Brain (organoid and tissue), 16 donors: ENCODE measurements at places on chromosomes 5 and 9. TPM values are rescaled to one million over a fixed set of nuclear protein-coding genes. Genes with fewer than 3 reads are reported as not detected.

IQGAP2 gene
- polyA plus RNA-seq, result 0.39 TPM

FAM221B gene
- not detected for polyA plus RNA-seq

IFNK gene
- not detected for polyA plus RNA-seq

RASGRF2 gene
- 5.7 TPM for polyA plus RNA-seq

DNA sequence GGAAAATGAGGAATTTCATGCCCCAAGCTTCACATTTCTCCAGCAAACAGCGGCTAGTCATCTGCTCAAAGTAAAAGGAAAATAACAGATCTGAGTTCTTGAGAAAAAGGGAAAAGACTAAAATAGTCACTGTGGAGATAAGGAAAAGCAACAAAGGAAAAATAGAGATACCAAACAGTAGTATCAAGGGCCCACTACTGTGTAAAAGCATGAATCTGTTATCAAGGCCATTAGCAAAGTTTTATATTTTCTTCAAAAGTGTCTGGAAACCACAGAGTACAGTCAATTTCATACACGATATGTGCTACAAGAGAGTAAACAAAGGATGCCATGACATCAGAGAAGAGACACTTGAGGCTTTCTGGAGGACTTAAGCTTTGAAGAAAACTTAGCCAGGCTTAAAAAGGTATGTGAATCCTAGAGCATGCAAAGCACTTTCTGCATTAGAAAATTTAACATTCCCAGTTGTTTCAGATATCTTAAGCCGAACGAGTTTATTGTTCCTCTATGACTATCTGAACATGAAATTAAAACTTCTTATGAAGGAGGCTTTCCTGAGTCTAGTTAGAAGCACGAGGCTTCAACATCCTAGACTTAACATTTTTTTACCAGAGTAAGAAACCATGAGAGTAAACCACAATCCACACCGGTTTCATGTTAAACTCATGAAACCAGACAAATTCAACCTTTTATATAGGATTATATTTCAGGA is 1.2 kb downstream of the TTC33 start:
- no peak for DNase-seq

- DNase-seq, result peak; percentile 97
Measured at GRCh38 chr5:138953387-138954256, 78.5 kb upstream of the LRRTM2 start.

- no peak for DNase-seq
Measured at GRCh38 chr5:151139646-151140045, 17.9 kb downstream of the ANXA6 start.

- peak; percentile 39 for DNase-seq
Measured at GRCh38 chr5:23506329-23507236, 826 bp upstream of the PRDM9 start.

GRCh38 chr9:125466411-125466810 is 204.8 kb downstream of the GAPVD1 start:
- DNase-seq, result no peak

DNA sequence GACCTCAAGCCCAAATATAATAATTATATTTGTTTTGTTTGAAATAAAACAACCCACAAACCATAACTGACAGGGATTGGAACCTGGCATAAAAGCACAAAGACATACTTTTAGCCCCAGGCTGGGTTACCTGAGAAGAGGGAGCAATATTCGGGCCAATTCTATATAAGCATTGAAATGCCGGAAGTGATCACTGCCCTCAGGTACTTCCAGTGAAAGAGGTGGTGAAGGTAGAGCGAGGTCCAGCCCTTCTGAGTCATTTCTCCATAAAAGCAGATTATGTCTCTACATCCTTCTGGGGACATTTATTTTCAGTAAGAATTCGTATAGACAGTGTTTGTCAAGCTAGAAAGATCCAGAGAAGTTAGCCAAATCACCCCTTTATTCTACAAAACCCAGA is 59.6 kb downstream of the GCNT4 start:
- DNase-seq, result no peak

DNA sequence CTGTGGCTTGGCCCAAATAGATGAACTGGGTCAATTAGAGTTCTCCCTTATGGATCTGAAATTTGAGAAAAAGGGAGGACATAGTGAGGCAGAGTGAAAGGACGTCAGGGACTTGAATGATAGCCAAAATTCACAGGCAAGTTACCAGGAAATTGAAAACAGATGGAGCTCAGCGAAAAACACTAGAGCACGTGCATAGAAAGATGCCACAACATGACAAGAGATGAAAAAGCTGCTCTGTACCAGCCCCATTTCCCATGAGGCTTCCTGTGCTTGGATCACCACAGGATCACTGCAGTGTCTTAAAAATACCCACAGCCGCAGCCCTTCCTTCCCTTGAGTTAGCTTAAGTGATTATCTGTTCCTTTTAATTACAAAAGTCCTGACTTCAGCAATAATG is 39.0 kb upstream of the HOMER1 start:
- DNase-seq, result peak; percentile 7

GRCh38 chr5:171525085-171525484 is 105.6 kb downstream of the FGF18 start:
- DNase-seq, result no peak

DNA sequence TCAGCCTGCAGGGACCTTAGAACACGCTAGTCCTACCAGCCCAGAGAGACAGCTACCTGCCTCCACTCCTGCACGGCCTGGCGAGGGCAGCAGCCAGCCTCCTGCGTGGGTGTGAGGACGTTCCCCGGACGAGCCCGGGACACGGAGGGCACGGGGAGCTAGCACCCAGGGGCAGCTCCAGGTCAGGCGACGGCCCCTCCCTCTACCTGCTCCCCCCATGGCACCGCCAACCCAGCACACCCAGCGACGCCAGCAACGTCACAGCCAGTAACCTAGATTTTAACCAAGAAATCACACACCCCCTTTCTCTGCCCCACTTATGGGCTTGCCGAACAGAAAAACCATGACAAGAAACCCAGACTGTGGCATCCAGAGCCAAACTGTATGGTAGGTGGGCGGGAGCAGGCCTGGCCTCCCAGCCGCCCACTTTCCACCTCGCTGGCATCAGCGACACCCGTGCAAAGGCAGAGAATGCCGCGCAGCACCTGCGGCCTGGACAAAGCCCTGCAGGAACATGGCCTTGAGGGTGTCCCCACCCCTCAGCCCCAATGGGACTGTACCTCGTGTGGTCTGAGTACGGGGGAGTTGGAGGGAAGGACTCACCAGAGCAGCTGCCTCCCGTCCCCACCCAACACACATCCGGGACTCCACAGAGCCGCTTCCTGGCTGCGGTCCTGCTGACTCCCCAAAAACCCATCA is 47.9 kb downstream of the NACC2 start:
- no peak for DNase-seq

- no peak for DNase-seq
Measured at GRCh38 chr5:93794954-93795353, 53.6 kb upstream of the POU5F2 start.

DNA sequence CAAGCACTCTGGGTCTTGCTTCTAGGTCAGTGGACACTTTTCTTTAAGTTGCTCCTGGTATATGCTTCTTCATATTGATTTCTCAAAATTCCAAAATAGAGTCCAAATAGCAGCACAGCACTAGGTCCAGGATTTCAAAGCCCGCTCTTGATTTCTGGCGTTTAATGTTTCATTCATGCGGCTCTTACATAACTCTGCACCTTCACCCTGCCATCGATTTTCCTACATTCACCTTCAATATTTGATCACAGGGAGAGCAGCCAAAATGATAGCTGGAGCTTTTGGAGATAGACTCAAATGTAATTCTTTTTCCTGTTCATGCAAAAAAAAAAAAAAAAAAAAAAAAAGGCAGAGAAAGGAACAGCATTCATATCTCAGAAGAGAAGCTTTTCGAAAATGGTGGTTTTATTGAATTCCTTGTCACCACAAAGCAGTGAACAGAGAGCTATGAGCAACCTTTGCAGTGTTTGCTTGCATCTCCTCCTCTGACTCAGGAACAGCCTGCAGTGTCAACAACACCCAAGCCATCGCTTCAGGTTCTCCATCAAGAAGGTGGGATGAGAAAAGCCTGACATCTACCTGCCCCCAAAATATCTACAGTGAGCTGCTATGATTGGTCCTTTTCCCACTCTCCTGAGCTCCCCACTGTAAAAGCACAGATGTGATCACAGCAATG is 97.8 kb downstream of the MED10 start:
- no peak for DNase-seq

DNA sequence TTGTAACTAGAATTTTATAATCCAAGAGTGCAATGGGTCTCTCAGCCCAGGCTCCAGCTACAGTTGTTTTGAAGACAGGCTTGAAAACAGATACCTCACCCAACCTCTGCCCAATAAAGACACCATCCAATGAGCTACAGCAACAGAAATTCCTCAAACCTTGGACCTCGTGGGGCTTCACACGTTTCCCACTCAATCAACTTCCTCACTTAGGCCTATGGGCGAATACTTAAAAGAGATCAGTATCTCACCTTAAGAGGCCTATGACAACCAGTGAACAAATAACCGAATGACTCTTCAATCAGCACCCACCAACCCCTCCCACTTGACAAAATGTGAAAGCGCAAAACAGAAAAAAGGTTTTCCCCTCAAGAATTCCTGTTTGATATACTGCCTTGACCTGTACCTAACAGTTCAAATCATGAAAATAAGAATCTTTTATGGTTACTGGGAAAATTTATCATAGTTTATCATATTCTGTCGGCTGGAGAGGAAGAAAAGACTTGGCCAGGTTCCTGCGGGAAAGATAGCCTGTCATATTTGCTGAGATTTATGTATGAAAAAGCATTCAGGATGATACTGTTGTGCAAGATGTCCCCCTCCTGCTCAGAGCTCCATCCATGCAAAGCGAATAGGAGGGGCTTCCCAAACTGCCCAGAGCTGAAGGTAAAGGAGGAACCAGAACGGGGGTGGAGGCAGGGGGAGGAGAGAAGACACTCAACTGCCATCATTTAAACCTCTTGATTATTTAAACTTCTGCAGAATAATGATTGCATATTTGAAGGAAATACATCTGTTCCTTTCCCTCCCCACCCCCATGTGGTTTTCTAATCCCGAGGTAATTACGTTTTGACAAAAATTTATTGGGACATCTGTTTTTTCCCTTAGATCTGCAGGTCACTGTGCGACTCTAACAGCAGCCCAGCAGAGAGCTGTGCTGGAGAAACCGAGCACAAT is 256.3 kb downstream of the NFIB start:
- DNase-seq, result peak; percentile 19
